ENCODE measurements at places on chromosomes 12 and 14.

GRCh38 chr14:75640876-75641275 lies 19.8 kb downstream of the ERG28 start:
- no peak for DNase-seq

DNA sequence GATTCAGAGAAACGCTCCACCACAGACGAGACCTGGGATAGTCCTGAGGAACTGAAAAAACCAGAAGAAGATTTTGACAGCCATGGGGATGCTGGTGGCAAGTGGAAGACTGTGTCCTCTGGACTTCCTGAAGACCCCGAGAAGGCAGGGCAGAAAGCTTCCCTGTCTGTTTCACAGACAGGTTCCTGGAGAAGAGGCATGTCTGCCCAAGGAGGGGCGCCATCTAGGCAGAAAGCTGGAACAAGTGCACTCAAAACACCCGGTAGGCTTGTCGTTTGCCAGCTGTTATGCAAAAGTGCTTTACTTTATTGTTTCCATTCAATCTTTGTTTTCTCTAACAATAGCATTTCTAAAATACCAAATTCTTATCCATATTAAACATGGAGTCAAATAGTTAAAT lies 287.3 kb downstream of the NAV3 start:
- DNase-seq, result peak; percentile 16

GRCh38 chr12:12954356-12954755 lies 2.4 kb upstream of the GPRC5D start:
- DNase-seq, result no peak

GRCh38 chr14:95725685-95726336 lies 11.9 kb upstream of the TCL1A start:
- DNase-seq, result no peak
